ENCODE measurements at places on chromosomes 1 and 21.

GRCh38 chr1:22916471-22916820 is 56.2 kb downstream of the LACTBL1 start:
- DNase-seq = no peak

DNA sequence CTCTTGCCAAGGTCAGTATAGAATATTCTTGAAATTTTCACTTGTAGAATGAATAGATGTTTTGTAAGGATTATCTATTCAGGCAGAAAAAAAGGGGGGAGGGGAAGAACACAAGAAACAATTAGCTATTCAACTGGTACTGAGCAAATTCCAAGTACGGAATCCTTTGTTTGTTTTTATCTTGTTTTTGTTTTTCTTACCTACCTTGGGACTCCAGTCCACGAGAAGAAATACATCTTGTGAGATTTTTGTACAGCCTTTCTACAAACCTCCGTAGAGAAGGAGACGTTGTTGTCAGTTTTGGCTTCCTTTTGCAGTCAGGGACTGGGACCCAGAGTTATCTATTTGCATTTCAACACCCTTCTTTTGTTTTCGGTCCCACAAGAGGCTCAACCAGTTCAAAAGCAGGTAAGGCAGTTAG is 36.0 kb downstream of the ZNF281 start:
- no peak for DNase-seq

- no peak for DNase-seq
Observed at GRCh38 chr1:33667386-33668282, 195.2 kb downstream of the ZSCAN20 start.

DNA sequence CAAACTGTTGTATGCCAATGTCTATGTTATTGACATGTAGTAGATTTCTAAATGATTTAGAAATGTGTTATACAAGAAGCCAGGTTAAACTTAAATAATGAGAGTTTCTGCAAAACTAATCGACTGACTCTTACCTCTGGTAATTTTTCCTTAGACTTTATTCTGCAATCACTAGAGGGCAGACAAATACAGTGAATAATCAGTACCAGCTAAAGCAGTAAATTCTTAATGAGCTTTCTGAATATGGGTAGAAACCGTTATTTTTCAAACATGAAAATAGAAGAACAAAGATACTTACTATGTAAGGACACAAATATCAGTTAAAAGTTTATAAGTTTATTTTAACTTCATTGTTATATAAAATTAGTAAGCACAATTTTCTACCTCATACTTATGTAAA is 97.9 kb upstream of the RGS1 start:
- DNase-seq = no peak

DNA sequence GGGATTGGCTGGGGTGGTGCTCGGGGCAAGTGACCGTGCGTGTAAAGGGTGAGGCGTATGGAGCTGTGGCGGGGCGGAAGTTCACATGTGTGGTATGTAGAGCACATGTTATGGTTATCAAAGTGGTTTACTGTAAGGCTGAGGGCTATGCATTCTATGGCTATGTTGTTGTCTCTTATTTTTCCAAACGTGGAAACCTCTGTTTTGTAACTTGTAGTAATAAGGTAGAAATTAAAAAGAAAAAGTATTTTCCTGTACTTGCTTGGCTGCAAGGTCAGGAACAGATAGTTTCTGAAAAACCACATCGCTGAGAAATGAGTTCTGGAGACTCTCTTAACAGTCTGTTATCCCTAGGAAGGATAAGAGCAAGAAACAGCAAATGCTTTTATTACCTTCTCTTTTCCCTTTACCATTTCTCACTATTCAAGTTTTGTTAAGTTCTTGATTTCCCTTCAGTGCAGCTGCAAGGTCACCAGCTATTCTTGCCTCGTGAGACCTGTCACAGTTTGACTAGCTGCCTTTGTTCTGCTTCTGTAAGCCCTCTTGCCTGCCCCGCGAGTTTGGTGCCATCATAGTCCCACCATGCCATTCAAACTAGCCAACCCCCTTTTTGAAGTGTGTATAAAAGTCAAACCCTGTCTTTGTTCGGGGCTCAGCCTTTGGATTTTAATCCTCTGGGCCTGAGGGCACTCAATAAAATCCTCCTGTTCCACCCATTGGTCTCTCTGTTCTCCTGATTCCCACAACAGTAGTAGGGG is 9.5 kb downstream of the RNU1-2 start:
- no peak for DNase-seq

DNA sequence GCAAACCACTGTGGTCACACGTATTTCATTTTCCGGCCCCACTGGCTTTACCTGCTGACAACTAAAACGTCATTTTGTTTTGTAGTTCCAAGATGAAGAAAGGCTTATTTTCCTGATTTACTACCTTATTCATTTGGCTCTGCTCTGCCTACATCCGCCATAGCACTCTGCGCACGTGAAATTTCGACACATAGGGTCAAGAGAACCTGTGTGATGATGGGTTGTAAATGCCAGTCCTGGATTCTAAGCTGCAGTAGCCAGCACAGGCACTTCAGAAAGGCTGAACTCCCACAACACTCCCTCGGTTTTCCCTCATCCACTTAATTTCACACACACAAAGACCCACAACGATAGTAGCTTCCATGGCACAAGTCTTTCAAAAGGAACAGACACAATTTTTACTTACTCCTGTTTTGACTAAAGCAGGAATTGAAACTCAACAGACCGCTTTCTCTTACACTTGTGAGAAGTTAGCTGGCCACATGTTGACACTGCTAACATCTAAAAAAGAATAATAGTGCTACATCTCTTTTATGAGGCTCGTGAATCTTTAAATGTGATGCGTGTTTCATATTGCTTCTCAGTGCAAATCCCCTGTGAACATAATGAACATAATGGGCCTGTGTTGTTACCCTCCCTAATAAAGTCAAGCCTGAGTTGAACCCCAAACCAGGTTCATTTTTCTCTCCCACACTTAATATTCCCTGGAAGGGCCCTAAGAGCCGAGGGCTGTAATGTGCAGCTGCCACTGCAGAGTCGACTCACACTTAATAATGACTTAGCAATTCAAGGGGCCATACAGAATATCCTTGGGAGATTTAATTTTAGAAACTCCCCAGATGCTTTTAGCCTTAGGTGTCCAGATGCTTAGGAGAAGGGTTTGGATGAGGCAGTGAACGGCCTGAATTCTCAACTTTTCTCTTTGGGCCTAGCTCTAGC is 1.5 kb upstream of the RUNX1 start:
- no peak for DNase-seq

GRCh38 chr1:8281843-8282509 is 35.9 kb upstream of the SLC45A1 start:
- no peak for DNase-seq

- DNase-seq = no peak
Observed at GRCh38 chr1:59123081-59123681, 173.7 kb upstream of the FGGY start.

GRCh38 chr1:176854758-176855745 is 309.5 kb downstream of the ASTN1 start:
- no peak for DNase-seq
